Caco-2 (cell line): ENCODE measurements at places on chromosomes 1 and 21.

GRCh38 chr1:42817976-42818375 lies 779 bp upstream of the SVBP start:
- DNase-seq: no peak

- DNase-seq: no peak
These were observed 575.8 kb downstream of the NUF2 start for GRCh38 chr1:163897412-163898155.

DNA sequence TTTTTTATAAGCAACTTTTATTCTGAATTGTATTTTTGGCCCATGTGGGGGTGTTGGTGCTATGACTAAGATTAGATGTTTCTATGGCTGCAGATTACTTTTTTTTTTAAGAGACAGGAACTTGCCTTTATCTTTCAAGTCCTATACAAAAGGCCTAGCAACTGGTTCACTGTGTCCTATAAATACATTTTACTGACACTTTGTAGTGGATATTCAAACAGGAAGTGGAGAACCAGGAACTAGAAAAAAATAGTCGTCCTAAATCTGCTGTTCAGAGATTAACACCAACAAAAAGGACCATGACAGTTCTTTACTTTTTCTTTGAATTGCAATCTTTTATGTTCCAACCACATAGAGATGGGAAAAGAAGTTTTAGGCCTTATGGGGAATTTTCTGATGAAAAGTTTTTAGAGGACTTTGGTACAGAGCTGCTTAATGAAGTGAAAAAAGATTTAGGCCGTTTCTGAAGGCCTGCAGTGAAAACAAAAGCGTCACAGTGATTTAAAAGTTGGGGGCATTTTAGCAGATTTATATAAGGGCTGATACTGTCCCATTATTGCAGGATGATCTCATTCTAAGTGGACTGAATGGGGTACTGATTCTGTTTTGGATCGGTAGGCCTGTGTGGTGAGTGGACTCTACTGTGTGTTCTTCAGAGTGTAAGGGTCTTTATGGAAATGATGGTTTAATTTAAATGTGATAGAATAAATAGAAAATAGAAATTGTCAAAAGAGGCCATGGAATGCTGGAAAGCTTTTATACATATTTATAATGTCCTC lies 136.4 kb upstream of the DEPDC1 start:
- DNase-seq: no peak

- no peak for DNase-seq
These were observed 1091.5 kb upstream of the B3GALT2 start for GRCh38 chr1:194277927-194278326.

DNA sequence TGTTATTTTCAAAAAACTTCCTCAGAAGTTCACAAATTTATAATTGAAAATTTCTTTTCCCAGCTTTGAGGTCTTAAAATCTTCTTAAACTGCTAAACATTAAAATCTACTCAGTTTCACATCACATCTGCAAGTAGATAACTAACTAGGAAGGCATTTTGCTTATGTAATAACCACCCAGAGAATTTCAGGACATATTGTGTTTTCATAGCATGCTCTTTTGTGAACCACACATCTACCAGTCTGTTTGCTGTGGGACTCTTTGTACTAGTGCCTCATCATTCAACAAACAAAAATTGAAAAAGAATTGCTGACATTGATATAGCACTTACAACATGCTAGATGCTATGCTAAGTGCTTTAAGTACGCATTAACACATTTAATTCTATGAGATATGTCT lies 31.6 kb upstream of the C1orf146 start:
- no peak for DNase-seq

DNA sequence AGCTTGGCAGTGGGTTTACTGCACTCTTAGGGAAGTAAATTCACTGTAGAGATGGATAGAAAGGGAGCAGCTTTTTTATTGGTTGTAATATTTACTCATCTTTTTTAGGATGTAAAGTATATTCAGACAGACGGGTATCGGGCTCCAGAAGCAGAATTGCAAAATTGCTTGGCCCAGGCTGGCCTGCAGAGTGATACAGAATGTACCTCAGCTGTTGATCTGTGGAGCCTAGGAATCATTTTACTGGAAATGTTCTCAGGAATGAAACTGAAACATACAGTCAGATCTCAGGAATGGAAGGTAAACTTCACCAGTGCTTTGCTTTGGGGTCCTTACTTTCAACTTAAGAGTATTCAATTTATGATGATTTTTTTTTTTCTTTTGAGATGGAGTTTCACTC lies 3.2 kb downstream of the UHMK1 start:
- no peak for DNase-seq

DNA sequence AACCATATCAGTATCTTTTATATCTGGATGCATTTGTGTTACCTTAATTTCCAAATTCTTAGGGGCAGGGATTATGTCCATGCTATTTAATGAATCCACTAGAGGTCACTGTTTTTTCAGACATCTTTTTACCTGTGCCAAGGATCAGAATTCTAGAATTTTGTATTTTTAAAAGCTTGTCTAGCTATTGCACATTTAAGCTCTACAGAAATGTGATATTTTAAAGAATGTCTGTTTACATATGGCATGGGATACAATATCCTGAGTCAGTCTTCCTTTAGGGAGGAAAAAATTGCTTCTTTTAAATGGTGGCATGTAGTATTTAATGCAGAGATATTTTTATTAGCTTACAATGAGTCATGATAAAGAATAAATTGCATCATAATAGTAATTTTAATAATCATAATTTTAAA lies 11.3 kb downstream of the RPAP2 start:
- no peak for DNase-seq

DNA sequence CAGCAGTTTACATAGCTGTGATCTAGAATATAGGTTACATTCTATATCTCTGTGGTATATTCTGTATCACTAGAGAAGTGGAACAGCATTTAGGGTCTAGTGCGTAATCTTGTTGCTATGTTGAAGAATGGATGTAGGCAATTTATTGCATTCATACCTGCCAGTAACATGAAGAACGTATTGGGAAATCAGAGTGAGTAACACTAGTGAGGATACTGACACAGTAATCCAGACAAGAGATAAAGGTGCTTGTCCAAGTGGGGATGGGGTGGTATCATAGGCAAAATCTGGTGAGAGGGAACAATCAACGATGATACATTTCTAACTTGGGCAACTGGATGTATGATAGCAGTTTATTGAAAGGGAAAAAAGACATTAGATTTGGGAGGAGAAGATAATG lies 9.8 kb downstream of the PPP2R5A start:
- DNase-seq: no peak
